Stimulated activated CD4-positive, alpha-beta T cell treated with anti-CD3 and anti-CD28 coated beads, Interleukin-4, amount 100 ng/mL, for 1 hour (primary cell): ENCODE measurements at places on chromosomes 2 and 18.
A peak's percentile ranks its signal among the peaks of the same experiment; 100 is the strongest.

- DNase-seq = no peak
These were observed 397.3 kb downstream of the SOX11 start for GRCh38 chr2:6089474-6089873.

- DNase-seq = no peak
These were observed 118.1 kb downstream of the PRPF40A start for GRCh38 chr2:152598975-152599759.

- no peak for DNase-seq
These were observed 156.7 kb downstream of the KLHL29 start for GRCh38 chr2:23541503-23542229.

DNA sequence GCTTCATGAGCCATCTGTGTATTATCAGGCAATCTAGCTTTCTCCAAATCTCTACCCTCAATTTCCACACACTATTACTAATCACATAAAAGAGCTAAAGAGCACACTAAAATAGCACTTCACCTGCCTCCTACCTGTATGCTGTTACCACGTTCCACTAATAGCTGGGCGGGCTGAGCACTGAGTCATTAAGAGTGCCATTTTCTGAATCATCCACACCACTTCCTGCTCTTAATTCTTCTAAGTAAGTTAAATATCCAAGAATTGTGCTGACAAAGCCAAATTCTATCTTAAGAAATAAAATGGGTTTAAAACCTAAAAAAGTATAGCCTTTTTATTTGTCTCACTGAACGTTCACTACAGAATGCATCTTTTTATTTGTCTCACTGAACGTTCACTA lies 35.7 kb downstream of the NOL10 start:
- DNase-seq = peak; percentile 59

DNA sequence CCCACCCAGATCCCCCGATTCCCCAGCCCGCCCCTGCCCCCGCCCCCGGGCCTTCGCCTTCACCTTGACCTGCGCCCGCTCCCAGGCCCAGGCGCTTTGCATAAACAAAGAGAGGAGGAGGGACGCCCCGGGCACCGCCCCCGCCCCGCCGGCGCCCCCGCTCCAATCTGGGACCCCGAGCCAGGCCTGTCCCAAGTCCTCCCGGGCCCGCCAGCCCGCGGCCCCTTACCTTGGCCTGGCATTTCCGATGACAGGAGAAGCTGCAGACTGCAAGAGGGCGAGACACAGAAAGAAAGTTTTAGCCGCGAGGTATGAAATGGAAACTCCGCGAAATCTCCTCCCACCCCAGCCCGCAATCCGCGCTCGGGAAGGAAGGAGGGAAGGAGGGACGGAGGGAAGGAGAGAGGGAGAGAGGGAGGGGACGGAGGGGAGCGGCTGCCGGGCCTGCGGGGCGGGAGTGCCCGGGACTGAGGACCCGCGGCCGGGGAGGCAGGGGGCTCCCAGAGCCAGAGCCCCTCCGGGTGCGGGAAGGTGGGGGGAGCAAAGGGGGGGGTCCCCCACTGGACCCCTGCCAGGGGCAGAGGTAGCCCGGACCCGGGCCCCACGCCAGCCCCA lies 24.2 kb downstream of the TNS1 start:
- no peak for DNase-seq

DNA sequence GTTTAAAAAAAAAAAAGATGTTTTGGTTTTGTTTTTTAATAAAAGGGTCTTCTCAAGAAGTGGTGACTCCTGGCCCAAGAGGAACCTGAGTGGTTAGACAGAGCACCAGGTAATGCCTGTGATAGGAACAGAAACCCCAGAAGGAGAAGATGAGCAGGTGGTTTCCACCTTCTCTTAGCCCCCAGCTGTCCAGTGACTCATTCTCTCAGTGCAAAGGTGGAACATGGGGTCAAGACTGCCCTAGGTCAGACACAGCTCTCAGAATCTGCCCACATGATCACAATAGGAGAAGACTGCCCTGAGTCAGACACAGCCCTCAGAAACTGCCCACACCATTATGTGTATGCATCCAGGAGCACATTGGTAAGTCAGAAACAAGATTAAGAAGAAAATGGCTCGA lies 61.8 kb downstream of the TBC1D8 start:
- no peak for DNase-seq

DNA sequence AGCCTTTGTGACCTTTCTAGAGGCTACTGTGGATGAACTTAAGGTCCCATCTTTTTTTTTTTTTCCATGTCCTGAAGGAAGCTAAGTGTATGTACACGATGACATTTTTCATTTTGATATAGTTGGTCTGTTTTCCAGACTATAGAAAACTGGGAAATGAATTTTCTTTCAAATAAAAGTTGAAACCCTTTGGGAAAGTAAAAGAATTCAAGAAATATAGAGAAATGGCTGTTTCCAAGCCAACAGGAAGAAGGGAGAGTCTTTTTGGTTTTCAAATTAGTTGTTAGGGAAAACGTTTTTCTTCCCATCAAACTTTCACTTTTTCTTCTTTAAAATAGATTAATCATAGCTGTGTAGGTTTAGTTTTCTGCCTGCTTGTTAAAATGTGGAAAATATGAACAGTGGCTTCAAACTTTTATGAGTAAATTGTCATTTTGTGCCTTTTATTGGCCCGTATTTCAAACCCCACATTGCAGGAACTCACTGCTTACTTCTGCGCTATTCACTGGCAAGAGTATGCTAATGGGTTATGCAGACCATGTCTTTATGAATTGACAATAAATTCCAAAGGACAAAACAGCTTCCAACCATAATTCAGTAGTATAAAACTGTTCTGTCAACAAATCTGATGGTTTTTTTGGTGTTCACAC lies 27.7 kb upstream of the LYPD1 start:
- DNase-seq = no peak

- no peak for DNase-seq
These were observed 59.9 kb downstream of the DYM start for GRCh38 chr18:49400398-49401072.

GRCh38 chr2:12507295-12507694 lies 209.4 kb upstream of the TRIB2 start:
- DNase-seq = peak; percentile 74

DNA sequence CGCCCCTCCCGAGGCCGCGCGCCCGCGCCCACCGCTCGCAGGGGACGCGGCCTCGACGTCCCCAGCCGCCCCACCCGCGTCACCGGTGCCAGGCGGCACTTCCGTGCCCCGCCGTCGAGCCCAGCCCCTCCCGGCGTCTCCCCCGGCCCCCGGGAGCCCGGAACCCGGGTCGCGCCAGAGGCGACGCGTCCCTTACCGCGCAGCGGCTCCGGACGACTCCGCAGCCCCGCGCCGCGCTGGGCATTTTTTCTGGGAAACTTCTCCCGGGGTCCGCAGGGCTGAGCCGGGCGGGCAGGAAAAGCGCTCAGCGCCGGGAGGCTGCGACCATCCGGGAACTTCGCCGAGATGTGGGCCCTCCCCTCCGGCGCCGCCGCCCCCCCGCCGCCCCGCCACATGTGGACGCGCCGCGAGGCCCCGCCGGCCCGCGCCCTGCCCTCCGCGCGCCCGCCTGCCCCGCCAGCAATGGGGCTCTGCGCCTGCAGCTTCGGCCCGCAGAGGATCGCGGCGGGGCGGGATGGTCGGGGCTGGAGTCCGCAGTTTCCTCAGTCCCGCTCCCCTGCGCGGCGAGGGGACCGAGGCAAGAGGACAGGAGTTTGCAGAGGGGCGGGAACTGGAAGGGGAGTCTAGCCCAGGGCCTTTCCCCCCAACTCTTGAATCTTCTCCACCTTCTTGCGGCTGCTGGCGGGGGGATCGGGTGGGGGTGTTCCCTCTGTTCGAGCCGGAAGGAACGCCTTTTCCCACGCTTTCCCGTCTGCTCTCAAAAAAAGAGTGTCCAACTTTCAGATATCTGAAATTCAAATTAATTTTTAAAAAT lies 81.5 kb downstream of the CHRNA1 start:
- DNase-seq = peak; percentile 62

DNA sequence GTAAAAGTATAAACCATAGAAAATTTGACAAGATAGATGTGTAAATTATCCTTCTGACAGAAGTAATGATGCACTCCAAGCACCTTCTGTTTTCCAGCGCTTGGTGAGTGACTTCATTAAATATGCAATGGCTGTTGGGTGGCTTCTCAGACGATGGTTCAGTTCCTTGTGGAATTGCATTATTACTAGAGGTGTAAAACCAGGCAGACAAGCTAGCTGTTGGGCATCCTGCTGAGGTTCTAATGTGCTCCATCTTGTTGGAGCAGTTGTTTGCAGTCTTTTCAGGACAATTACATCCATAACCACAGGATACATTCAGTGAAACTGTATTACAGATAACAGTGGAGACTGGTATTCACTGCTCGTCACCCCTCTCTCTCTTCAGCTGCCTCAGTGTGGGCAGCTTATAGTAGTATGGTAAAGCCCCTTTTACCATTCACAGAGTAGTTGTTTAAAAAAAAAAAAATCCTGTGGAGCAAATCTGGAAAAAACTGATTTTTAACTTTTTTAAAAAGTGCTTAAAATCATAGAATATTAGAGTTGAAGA lies 143.5 kb downstream of the AGPS start:
- no peak for DNase-seq

- no peak for DNase-seq
These were observed 76.1 kb downstream of the NDUFA10 start for GRCh38 chr2:239949075-239949474.

DNA sequence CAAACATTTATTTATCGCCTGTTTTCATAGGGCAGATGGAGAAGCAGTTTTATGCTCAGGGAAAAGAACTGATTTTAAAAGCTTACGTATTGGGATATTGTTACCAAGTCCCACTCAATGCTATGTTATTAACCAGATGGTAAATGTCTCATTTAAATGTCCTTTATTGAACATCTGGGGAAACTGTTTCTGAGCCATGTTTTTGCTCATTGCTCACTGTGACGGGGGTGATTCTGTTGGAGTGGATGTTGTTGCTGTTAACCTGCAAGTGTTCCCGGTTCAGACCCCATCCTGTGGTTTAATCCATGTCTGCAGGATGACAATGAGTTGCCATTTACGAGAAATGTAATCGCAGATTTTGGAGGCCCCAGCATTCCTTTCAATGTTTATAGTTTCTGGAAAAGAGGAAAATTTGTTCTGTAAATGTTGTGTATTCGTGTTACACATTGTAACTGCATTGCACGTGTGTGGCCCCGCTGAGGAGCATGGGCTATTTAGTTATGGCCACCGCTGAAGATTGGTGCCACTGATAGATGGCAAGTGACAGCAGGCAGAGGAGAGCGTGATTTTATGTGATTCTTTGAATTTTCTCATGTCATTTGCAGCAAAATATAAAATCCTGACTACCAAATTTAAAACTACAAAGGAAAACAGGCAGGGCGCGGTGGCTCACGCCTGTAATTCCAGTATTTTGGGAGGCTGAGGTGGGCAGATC lies 174.8 kb upstream of the COPS8 start:
- no peak for DNase-seq

- no peak for DNase-seq
These were observed 107.8 kb upstream of the ST3GAL5 start for GRCh38 chr2:85996591-85996990.

DNA sequence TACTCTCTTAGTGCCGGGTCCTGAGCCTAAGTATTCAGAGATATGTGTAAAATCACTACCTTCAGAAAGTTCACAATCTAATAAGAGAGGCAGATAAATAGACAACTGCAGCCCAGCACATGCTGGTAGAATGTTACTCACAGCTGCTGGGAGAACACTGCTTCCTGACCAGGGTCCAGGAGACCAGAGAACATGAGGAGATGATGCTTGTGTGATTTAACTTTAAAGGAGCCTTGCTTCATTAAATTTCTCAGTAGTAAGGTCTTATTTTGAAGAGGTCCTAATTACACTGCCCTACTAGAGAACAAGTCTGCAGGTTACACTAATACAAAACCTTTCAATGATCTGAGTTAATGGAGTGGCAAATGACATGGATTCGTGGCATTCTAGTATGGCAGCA lies 209.9 kb upstream of the TRIB2 start:
- no peak for DNase-seq
